ENCODE measurements at places on chromosomes 5 and 9. TPM values are rescaled to one million over a fixed set of nuclear protein-coding genes. Genes with fewer than 3 reads are reported as not detected.
A peak's percentile ranks its signal among the peaks of the same experiment; 100 is the strongest.

DNA sequence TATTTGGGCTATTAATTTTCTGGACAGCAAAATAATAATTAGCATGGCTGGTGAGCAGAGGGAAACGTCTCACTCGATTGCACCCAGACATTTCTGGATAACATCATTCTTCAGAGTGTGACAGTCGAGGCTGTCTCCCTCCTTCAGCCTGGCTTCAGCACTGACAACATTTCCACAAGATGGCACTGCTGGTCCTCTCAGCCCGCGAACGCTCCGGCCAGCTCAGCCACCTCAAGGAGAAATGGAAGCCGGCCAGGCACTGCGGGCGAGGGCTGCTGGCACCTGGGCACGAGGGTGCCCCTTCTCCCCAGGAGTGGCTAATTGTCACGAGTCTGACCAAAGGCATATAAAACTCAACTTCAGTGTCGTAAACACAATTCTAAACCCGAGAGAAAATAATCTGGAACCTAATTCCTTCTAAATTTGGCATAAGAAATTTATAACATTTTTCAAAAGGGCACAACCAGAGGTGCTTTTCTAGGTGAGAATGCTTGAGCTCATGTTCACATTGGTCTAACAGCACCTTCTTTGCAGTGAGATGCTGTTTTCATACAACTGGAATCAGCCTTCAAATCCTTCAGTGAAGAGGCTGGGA, 65.9 kb downstream of the DAP start:
- peak; percentile 86 for DNase-seq
- no peak overlapping the region for H3K27ac ChIP-seq
- H3K4me3 ChIP-seq, result no peak overlapping the region
- H3K4me1 ChIP-seq, result peaks cover 5% of the 10 kb centered on the region
- no peaks in the 10 kb centered on the region for H3K36me3 ChIP-seq

DNA sequence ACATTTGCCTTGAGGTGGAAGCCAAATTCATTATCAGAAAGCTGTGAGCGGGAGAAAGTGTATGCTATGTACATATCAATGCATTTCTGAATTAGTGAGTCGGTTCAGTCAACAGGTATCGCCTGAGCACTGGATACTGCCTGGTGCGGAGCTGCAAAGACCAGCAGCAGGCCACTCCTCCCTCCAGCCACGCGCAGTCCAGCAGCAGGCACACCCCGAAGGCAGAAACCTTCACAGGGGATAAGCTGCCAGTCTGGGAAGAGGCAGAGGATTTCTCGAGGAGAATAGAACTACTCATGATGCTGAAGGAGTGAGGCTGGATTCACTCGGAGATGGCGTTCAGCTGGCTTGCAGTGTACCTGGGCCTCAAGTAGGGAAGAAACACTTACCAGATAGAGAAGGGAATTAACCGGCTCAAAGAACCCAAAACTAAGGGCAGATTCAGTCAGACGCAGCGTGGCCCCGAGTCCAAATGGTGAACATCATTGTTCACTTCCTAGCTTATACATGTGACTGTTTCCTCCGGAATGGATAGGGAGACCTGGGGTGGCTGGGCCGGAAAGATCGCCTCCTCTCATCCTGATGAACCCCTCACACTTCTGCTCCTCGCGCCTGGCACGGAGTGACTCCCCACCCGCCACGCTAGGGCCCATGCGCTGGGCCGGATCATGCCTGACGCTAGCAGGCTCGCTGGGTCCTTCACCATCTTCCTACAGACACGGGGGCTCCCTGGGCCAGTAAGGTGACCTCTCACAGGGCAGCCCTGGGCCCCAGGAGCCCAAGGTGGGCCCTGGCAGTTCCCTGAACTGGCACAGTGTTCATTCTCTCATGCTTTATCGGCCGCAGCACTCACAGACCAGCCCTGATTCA, 78.1 kb upstream of the SPATA31C2 start:
- no peak overlapping the region for H3K27ac ChIP-seq
- H3K27me3 ChIP-seq, result peaks cover 10% of the 10 kb centered on the region
- H3K4me3 ChIP-seq, result no peak overlapping the region
- DNase-seq, result no peak
- no peaks in the 10 kb centered on the region for H3K36me3 ChIP-seq

Gene SNCB
- 0.19 TPM for polyA plus RNA-seq

- H3K27me3 ChIP-seq, result peaks cover 40% of the 10 kb centered on the region
- H3K27ac ChIP-seq, result no peak overlapping the region
- H3K4me1 ChIP-seq, result no peaks in the 10 kb centered on the region
Measured at GRCh38 chr5:175547842-175548241, 69.5 kb downstream of the SFXN1 start.

Gene TAF9
- polyA plus RNA-seq, result 60.1 TPM

Gene ADGRD2
- polyA plus RNA-seq, result not detected

DNA sequence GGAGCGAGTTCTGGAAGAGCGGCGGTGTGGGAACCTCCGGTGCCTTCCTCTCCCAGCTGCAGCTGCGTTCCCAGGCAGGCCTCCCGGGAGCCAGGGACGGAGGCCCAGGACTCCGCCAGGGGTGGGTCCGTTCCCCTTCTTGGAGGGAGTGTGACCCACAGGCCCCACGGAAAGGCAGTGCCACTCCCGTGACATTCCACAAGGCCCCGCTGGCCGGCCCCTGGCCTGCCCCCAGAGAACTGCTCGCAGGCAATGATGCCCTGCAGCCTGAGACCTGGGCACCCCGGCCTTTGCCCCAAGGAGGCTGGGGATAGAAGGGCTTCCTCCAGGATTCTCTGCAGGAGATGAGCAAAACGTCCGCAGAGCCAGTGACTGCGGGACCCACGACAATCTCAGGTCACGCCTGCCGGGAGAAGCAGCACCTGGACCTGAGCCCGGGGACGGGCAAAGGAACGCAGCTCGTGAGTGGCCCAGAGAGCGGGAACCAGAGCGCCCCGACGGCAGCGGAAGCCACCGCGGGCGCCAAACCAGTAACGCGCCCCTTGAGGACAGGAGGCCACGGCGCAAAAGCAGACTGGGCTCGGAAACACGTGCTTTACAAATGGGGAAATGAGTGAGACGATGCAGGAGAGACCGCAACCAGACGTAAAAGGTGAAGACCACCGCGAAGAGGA, 9.3 kb downstream of the OBP2B start:
- H3K27ac ChIP-seq, result no peak overlapping the region
- no peaks in the 10 kb centered on the region for H3K4me1 ChIP-seq
- H3K27me3 ChIP-seq, result peaks cover 9% of the 10 kb centered on the region
- H3K36me3 ChIP-seq, result no peaks in the 10 kb centered on the region

Gene MTAP
- 12.9 TPM for polyA plus RNA-seq

DNA sequence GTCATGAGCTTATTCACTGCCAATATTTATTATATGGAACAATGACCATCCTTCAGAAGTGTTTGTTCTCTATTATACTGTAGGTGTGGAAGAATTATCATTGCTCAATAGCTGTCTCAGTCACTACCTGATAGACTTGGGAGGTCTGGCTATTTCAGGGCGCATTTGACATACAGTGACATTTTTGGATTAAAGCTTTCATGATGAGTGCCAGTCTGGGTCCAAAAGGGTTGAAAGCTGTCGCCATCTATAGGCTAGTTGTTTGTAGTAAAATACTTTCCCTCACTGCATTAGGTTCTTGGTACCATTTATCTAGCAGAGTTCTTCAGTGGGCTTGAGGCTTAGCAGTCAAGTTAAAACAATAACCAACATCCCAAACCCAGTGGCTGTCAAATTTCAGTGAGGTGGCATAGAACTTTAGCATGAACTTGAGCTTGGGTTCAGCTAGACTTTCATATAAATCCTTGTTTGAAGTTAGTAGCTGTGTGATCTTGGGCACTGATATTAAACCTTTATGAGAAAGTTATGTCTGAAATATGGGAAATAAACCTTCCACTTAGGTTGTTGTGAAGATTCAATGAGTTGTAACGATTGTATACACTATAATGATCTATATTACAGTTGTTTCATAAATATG, 110.5 kb upstream of the CDKN2B start:
- H3K27ac ChIP-seq, result no peak overlapping the region
- H3K27me3 ChIP-seq, result no peaks in the 10 kb centered on the region
- H3K4me3 ChIP-seq, result no peak overlapping the region
- no peaks in the 10 kb centered on the region for H3K36me3 ChIP-seq
- no peaks in the 10 kb centered on the region for H3K4me1 ChIP-seq

Gene RASGEF1C
- polyA plus RNA-seq, result 0.06 TPM

- H3K4me1 ChIP-seq, result no peaks in the 10 kb centered on the region
- H3K27me3 ChIP-seq, result no peaks in the 10 kb centered on the region
- DNase-seq, result no peak
- no peak overlapping the region for H3K4me3 ChIP-seq
Measured at GRCh38 chr5:107634981-107635848, 35.5 kb downstream of the EFNA5 start.

Gene ASTN2
- polyA plus RNA-seq, result 0.87 TPM

Gene KLF4
- 34.4 TPM for polyA plus RNA-seq

DNA sequence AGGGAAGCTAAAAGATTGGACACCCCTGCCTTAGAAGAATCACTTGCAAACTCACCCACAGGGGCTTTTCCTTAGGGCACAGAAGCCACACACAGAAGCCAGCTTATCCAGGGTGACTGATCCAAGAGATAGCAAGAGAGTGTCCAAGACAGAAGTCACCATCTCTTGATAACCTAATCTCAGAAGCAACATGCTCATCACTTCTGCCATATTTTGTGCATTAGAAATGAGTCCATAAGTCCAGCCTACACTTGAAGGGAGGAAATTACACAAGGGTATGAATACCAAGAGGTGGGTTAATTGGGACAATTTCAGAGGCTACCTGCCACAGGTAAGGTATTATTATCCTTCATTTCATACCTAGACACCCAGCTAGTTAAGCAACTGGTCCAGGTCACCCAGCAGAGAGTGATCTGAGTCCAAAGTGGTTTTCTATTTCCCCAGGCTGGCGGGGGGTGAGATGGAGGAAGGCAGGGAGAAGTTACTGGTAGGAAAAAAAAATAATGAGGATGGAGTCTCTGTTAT, 3.7 kb upstream of the ERGIC1 start:
- no peak overlapping the region for H3K27ac ChIP-seq
- no peaks in the 10 kb centered on the region for H3K27me3 ChIP-seq
- no peak overlapping the region for H3K4me3 ChIP-seq
- H3K4me1 ChIP-seq, result peaks cover 12% of the 10 kb centered on the region
- no peak for DNase-seq
- no peaks in the 10 kb centered on the region for H3K36me3 ChIP-seq

Gene CDH10
- not detected for polyA plus RNA-seq

GRCh38 chr5:59062986-59063683, 480.3 kb downstream of the RAB3C start:
- H3K4me1 ChIP-seq, result no peaks in the 10 kb centered on the region
- no peak for DNase-seq
- H3K27ac ChIP-seq, result no peak overlapping the region

Gene AJM1
- 0.91 TPM for polyA plus RNA-seq

DNA sequence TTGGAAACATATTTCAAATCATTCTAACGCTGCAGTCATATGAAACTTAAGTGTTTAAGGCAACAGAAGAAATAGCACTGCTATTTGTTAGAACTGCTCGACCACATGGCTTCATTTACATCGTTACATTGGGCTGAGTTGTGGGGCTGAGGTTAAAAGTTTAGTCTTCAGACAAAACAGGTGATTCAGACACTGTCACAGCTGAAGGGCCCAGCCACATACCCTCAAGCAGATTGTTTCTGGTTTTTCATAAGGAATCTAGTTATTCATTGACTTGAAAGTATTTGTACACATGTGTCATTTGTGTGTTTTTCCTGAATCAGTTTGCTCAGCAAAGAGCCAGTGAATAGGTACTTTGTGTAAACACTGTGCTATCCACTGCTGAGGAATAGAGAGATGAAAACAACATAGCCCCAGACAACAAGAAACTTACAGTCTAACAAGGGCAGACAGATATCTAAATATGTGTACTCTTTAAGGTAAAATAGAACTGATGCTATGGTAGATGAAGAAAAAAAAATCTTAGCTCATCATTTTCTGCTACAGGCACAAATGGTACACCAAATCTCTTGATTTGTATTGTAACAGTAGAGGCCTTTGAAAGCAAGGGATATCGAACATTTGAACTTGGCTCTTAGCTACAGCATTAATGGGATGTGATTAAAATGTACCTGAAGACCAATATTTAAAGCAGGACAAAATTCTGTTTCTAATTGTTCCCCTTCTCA, 357.6 kb upstream of the RPS23 start:
- no peak for DNase-seq
- H3K4me3 ChIP-seq, result no peak overlapping the region
- no peak overlapping the region for H3K27ac ChIP-seq
- no peaks in the 10 kb centered on the region for H3K4me1 ChIP-seq
- H3K27me3 ChIP-seq, result no peaks in the 10 kb centered on the region

Gene ALDH7A1
- 11.6 TPM for polyA plus RNA-seq

Gene CAMK2A
- not detected for polyA plus RNA-seq

GRCh38 chr5:176533894-176534611, 3.1 kb downstream of the RNF44 start:
- peak; percentile 90 for DNase-seq
- peak overlapping the region; percentile 94 for H3K27ac ChIP-seq
- no peaks in the 10 kb centered on the region for H3K27me3 ChIP-seq
- peaks cover 54% of the 10 kb centered on the region for H3K36me3 ChIP-seq
- H3K4me1 ChIP-seq, result peaks cover 74% of the 10 kb centered on the region

Gene DCTN3
- polyA plus RNA-seq, result 79.8 TPM

All from spleen (tissue), 13 donors.